Stimulated activated CD4-positive, alpha-beta T cell treated with anti-CD3 and anti-CD28 coated beads, TNF-alpha, amount 100 ng/mL, for 24 hours (primary cell): ENCODE measurements at places on chromosomes 3 and 15.

GRCh38 chr3:12727481-12727880, 31.6 kb downstream of the TMEM40 start:
- DNase-seq = no peak

- no peak for DNase-seq
Measured at GRCh38 chr3:50853936-50854335, 179.2 kb downstream of the DOCK3 start.

GRCh38 chr15:79516155-79516554, 84.0 kb downstream of the MINAR1 start:
- no peak for DNase-seq

DNA sequence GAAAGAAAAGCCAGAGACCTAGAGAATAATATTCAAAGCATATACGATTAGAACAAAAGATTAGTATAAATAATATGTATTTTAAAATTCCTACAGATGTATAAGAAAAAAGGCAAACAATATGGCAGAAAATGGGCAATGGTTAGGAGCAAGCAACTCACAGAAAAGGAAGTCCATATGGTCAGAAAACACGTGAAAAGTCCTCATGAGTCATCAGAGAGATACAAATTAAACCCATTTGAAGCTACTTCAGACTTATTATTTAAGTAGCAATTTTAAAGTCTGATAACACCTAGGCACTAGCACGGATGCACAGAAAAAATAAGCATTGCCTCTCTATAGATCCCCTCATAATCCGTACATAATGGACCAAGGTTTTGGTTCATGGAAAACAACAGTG, 25.6 kb downstream of the SLC7A14 start:
- no peak for DNase-seq

GRCh38 chr3:83567935-83568334, 1390.9 kb upstream of the CADM2 start:
- no peak for DNase-seq

DNA sequence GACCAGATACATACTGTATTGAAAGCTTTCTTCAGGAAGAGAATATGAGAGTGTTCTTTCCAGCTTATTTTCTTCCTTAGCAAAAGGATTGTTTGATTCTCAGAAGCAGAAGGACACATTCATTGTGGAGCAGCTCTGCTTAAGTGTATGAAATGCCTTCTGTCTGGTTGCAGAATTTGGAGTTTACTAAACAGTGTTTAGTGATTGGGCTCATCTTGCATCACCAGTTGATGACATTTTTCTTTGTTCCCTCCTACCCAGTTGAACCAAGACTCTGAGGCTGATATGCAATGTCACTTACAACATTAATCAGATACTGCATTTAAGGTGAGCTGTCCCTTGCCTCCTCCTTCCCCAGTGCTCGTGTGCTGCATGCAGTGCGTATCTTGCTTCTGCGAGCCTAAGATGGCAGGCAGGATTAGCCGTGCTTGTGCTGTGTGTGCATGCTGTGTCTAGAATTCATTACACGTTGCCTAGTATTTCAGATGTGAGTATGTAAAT, 18.4 kb downstream of the ZBTB38 start:
- DNase-seq = no peak

GRCh38 chr3:132394320-132394719, 23.0 kb upstream of the DNAJC13 start:
- no peak for DNase-seq

DNA sequence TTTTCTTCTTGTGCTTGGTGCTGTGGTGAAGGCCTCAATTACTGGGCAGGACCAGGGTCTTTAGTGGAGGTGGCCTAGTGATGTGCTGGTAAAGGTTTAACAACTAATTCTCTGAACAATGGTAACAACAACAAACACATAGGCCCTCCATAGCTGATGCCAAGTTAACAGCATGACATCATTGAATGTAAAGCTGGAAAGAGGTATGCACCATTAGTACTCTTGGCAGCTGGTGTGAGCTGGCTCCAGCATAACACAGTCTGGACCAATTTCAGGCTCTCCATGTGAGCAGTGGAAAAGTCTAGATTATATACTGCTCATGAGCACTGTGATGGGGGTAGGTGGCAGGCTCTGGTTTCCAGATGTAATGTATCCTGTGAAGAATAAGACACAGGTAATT, 61.8 kb downstream of the SLC7A14 start:
- no peak for DNase-seq

- DNase-seq = no peak
Measured at GRCh38 chr3:41836360-41837134, 125.4 kb downstream of the ULK4 start.

DNA sequence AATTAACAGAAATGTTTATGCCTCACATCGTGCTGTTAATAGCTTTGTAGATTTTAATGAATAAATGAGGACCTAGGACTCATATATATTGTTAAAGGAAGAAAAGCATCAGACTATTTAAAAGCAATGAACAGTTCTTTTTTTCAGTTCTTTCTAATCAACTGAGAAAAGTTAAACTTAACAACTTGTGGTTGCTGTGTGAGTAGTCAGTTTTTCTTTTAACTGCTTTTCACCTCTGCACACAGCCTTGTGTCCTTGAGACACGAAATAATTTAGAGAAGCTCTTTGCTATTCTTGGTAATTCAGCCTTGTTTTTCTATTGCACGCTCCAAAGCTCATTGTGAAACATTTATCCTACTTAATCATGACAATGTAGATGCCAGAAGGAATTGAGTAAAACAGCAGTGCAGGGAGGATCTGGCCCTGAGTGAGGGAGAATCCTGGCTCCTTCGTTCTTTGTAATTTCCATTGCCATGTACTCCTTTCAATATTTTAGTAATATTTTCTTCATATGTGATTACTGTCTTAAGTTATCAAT, 499.0 kb downstream of the PYDC2 start:
- no peak for DNase-seq
